ENCODE measurements at places on chromosomes 16 and 17.
A peak's percentile ranks its signal among the peaks of the same experiment; 100 is the strongest.

DNA sequence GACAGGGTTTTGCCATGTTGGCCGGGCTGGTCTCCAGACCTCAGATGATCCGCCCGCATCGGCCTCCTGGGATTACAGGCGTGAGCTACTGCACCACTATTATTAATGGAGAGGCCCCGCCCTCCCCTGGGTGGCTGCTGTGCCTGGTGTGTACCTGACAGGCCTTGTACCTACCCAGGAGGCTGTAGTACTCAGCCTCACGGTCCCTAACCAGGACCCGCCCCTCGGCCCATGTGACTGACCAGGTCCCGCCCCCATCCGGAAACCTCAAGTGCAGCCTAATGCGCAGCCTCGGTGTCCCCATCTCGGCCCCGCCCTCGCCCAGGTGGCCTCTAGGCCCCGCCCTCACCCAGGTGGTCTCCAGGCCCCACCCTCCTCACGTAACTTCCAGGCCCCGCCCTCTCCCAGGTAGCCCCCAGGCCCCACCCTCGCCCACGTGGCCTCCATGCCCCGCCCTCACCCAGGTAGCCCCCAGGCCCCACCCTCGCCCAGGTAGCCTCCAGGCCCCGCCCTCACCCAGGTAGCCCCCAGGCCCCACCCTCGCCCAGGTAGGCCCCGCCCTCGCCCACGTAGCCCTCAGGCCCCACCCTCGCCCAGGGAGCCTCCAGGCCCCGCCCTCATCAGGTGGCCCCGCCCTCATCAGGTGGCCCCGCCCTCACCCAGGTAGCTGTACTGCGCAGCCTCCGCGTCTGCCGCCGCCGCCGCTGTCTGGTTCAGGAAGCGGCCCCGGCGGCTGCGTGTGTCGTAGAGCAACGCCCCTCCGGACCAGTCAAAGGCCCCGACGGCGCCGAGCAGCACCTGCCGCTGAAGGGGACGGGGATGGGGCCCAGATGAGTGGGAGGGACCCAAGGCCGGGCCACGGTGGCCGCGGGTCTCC lies 31.0 kb downstream of the HASPIN start:
- DNase-seq: peak; percentile 25

DNA sequence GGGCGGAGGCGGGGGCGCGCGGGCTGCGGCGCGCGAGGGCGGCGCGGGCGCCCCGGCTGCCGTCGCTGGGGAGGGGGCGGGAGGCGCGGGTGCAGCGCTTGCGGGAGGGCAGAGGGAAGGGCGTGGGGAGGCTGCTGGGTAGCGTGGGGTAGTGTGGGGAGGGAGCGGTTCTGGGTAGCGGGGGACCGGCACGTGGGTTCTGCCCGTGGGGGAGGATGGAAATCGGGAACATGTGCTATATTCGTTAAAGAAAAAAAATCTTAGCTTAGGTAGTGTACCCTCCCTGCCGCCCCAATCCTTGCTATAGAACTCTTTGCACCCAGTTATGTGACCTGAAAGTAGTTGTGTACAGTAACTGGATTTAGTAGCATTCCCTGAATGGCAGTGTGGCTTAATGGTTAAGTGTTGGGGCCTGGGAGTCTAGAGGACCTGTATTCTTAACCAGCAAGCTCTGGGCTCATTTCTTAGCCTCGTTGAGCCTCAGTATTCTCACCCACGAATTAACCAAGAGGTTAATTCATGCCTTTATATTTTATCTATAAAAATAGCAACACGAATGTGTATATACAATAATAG lies 646 bp downstream of the RABEP1 start:
- no peak for DNase-seq

GRCh38 chr17:41511116-41511515 lies 5.7 kb upstream of the KRT13 start:
- no peak for DNase-seq

DNA sequence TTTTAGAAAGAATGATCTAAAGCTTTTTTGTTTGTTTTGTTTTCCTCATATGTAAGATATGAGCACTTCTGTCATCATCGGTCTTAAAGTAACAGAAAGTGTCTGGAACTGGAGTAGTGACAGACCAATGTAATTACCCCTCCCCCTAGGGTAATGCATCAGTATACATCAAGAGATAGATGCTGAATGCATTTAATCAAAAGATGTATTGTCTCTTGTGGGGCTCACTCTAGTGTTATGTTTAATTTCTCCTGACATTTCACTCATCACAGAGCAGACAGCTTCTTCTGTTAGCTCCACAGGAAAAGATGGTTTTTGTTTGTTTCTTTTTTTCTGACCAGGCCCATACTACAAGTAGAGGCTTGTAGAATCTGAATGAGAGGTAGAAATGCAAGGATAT lies 168.7 kb upstream of the C17orf78 start:
- DNase-seq: no peak

DNA sequence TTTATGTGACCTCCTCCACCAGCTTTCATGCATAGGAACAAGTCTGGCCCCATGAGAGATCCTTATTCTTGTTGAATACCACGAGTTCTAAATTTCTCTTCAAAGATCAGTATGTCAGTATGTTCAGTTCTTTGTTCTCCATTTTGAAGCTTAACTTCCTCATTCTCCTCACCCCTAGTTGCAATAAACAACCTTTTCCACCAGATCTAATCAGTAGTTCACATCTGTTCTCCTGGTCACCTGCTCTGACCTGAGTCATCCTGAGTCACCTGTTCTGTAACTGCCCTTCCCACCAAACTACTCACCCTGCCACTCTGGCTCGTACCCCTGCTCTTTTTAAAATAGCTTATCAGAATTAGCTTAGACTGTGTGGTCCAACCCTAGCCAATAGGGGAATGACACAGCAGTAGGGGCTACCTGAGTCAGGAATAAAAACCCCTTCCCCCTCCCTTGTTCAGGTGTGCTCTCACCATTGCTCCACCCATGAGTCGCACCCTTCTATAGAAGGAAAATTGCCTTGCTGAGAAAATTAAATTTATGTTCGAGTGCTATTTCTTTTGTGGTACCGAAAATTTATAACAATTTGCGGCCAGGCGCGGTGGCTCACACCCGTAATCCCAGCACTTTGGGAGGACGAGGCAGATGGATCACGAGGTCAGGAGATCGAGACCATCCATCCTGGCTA lies 94.6 kb downstream of the EMP2 start:
- no peak for DNase-seq

GRCh38 chr16:68116256-68116867 lies 31.2 kb downstream of the NFATC3 start:
- DNase-seq: peak; percentile 55

DNA sequence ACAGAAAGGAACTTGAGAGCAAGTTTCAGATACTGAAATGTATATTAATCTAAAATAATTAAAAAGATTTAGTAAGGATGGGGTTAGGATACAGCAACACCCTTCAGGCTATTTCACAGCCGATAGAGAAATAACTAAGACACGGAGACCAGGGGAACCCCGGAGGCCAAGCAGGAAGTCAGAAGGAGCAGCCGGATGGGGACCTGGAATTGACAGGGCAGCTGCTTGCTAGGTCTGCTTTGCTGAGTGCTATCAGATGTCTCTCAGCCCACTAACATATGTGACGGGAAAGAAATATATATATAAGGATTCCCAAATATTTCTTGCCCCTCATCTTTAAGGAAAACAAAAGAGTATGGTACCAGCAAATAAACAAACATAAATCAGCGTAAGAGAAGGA lies 154.1 kb upstream of the CDH5 start:
- no peak for DNase-seq

DNA sequence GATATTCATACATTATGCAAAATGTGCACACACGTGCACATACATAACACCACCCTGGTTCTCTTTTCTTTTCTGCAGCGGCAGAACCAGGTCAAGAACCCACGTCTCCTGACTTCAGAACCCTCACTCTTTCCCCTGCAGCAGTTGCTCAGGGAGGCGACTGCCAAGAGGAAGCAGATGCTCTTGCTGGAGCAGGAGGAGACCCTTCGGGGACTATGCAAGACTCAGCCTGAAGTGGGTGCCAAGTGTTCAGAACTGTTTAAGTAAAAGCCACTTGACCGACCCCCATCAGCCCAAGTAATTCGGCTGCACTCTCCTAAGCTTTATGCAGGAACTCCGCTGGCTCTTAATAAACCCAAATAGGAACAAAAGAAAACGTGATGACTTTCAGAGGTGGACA lies 193.8 kb downstream of the SLC39A11 start:
- DNase-seq: no peak

- DNase-seq: no peak
These were observed 18.4 kb downstream of the GLP2R start for GRCh38 chr17:9844153-9844552.

DNA sequence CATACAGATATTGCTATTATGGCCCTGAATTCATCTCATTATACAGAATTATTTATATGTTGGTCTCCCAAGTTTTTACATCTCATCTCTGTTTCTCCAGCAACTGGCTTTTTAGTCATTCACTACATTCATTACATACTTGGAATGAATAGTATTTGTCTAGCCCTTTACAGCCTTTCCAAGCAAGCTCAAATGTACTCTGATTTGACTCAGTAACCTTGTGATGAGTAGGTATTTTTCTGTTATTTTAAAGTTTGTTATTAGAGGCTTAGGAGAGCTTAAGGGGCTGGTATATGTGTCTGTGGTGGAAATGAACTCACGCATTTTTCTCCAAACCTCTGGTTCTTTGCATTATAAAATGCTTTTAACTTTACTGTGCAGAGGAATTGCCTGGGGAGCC lies 224.7 kb downstream of the SNX29 start:
- DNase-seq: no peak
